Foreskin keratinocyte (primary cell): ENCODE measurements at places on chromosomes 1 and 21. TPM values are rescaled to one million over a fixed set of nuclear protein-coding genes. Genes with fewer than 3 reads are reported as not detected.

Gene CDA
- 23.6 and 59.1 TPM in 2 replicates for total RNA-seq

Gene KRTAP21-2
- not detected in 2 replicates for total RNA-seq

Gene SH2D5
- total RNA-seq = 146 and 157 TPM in 2 replicates

Gene TMEM82
- not detected in 2 replicates for total RNA-seq

Gene FALEC
- not detected in 2 replicates for total RNA-seq

Gene HPCAL4
- total RNA-seq = not detected in 2 replicates

Gene FCRL4
- total RNA-seq = not detected in 2 replicates

Gene KPRP
- 0.46 and 0.78 TPM in 2 replicates for total RNA-seq

Gene OSCP1
- total RNA-seq = 4.4 and 5.8 TPM in 2 replicates

Gene LCE1B
- 0.42 and 0.61 TPM in 2 replicates for total RNA-seq

Gene TNNI3K
- not detected in 2 replicates for total RNA-seq

Gene C1orf74
- 11.0 and 12.3 TPM in 2 replicates for total RNA-seq

Gene ST6GALNAC5
- 21.6 and 24.8 TPM in 2 replicates for total RNA-seq

Gene A3GALT2
- total RNA-seq = not detected in 2 replicates

Gene KRTAP10-12
- not detected in 2 replicates for total RNA-seq

Gene RGS5
- total RNA-seq = 0.99 and 1.3 TPM in 2 replicates

Gene TP53BP2
- 16.8 TPM in 2 replicates for total RNA-seq

Gene KCNE1
- total RNA-seq = 0.11 TPM in 1 of 2 replicates, not detected in the other

Gene FCRL1
- total RNA-seq = not detected in 2 replicates

Gene SLAMF6
- not detected in 2 replicates for total RNA-seq

Gene CFAP74
- 0.03 and 0.07 TPM in 2 replicates for total RNA-seq

Gene PRAMEF12
- not detected in 2 replicates for total RNA-seq
